ENCODE measurements at places on chromosomes 16 and 17. TPM values are rescaled to one million over a fixed set of nuclear protein-coding genes. Genes with fewer than 3 reads are reported as not detected.

MXRA7 gene
- total RNA-seq: 210 TPM

DNA sequence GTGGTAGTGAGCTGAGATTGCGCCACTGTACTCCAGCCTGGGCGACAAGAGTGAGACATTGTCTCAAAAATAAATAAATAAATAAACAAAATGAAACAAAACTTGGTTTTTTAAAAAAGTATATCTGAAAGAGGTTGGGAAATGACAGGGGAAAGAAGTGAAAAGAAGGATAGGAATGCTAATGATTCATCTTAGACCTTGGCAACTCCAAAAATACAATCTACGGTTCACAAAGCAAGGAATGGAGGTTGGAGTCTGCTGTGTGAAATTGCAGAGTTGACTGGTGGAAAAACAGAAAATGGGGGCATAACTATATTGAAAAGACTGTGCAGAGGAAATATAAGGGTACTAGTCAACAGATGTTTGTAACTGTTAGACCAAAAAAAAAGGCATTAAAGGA lies 40.0 kb upstream of the CD300E start:
- no peak for DNase-seq

DNA sequence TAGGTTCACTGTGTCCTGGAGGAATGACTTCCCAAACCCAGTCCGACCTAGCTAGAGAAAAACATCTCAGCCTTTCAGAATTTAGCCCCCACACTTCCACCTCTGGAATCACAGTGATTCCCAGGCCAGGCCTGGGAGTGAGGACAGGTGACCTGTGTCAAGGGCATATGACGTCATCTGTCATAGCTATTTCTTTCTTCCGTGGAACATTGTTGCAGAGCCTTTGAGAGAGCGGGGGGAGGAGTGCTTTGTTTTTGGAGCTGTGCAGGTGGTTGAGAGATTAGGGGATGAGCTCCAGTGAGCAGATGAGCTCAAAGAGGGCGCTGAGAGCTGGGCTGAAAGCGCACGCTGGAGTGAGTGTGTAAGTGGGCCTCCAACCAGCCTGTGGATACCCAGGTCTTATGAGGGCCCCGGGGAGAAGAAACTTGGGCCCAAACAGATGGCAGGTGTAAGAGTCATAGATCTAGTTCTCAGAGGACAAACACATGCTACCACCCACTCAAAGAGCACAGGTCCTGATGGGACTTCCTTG lies 344.8 kb downstream of the SNX29 start:
- DNase-seq: no peak

GRCh38 chr16:60463986-60464385 lies 1572.3 kb downstream of the CDH8 start:
- DNase-seq: no peak

NOG gene
- total RNA-seq: 0.82 TPM

GRCh38 chr17:16486373-16487250 lies 5.4 kb downstream of the LRRC75A start:
- no peak for DNase-seq

TP53TG3C gene
- not detected for total RNA-seq

TMEM219 gene
- total RNA-seq: 118 TPM

TAC4 gene
- not detected for total RNA-seq

- no peak for DNase-seq
Measured at GRCh38 chr16:15667091-15667742, 17.2 kb downstream of the NDE1 start.

Data from omental fat pad (tissue), 4 donors.